ENCODE measurements at places on chromosomes 4 and X.

DNA sequence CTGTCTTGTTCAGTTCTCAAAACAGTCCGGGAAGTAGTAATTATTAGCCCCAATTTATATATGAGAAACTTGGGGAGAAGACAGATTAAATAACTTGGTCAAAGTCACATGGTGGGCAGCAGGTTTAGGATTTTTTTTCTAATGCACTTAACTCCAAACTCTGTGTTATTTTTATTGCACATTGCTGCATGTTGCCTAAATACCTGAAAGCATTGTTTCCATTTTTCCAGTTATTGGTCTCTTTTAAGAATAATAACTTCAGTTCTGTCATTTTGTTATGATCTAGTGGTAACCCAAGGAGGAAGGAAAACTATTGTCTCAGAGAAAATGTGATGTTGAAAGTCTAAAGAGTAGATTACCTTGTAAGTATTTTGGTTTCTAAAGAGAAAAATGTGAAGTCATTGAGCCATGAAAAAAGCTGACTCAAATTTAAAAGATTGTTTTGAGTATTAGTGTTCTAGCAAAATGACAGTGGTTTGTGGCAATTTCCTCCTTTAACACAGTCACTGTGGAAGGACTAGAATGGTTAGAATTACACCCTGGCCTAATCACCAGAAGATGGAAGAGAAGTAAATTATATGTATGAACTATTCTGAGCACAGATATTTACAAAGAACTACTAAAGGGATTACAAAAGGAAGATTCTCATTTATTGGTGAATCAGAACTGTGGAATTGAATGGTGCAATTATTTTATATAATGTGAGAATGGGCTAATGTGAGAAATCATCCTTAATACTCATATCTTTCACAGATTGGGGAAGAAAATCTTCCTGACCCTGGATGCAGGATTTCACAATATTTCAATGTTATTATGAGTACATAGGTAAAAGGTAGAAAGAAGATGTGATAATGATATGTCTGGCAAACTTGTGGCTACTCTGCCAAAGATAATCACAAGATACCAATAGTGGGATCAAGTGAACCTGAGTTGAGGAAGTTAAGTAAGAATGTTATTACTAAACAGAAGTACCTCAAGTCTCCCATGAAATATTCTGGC lies 21.7 kb upstream of the CXCL8 start:
- DNase-seq, result no peak

DNA sequence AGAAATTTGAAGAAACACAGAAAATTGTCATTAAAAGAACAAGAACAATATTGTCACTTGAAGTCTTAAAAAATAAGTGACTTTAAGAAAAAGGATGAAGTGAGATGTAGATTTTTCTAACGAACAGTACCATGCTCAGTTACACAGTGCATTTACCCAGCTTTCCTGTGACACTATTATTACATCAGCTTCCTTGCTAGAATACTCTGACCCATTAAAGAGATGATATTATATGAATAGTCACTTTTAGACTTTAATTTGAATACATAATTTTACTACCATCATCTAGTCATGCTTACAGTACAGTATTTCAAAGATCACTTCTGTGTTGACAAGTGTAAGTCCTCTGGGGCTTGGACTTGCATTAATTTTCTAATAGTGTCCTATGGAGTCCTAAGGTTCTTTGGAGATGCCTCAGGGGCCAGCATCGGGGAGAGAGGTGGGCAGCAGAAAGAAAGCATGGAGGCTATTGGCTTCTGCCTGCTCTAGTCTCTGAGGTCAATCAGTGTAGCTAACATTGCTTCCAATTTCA lies 10.7 kb downstream of the COL25A1 start:
- DNase-seq, result no peak

DNA sequence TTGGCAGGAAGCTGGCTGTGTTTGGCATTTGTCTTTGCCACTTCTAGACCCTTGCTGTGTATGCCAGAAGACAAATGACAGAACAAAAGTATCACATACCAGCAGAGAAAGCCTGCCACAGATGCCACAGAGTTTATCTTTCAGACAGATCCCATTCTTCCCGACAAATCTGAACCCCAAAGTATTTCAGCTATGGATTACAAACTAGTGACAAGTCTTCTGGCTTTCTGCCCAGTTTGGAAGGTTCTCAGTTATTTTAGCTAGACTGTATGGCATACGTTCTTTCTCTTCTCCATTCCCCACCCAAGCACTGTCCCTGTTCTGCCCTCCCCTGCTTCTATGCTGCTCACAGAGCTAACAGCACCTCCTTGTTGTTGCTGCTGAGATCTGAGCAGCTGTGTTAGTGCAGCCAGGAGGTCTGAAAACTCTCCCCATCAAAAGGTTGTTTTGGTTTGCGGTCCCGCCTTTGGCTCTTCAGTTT lies 236.7 kb downstream of the FRAS1 start:
- no peak for DNase-seq

GRCh38 chr4:57077550-57078343 lies 32.4 kb downstream of the IGFBP7 start:
- no peak for DNase-seq

GRCh38 chrX:138711399-138712347 lies at the start of gene FGF13:
FGF13 (minus strand) TSS chrX:138711717; CDS start chrX:138711003, 714 bp downstream.
- DNase-seq, result peak; percentile 12

- no peak for DNase-seq
Observed at GRCh38 chrX:147958291-147958690, 22.8 kb upstream of the FMR1NB start.

GRCh38 chr4:181949704-181950312 lies 293.4 kb upstream of the TENM3 start:
- no peak for DNase-seq

GRCh38 chr4:99821918-99822503 lies 5.4 kb downstream of the DAPP1 start:
- DNase-seq, result no peak

DNA sequence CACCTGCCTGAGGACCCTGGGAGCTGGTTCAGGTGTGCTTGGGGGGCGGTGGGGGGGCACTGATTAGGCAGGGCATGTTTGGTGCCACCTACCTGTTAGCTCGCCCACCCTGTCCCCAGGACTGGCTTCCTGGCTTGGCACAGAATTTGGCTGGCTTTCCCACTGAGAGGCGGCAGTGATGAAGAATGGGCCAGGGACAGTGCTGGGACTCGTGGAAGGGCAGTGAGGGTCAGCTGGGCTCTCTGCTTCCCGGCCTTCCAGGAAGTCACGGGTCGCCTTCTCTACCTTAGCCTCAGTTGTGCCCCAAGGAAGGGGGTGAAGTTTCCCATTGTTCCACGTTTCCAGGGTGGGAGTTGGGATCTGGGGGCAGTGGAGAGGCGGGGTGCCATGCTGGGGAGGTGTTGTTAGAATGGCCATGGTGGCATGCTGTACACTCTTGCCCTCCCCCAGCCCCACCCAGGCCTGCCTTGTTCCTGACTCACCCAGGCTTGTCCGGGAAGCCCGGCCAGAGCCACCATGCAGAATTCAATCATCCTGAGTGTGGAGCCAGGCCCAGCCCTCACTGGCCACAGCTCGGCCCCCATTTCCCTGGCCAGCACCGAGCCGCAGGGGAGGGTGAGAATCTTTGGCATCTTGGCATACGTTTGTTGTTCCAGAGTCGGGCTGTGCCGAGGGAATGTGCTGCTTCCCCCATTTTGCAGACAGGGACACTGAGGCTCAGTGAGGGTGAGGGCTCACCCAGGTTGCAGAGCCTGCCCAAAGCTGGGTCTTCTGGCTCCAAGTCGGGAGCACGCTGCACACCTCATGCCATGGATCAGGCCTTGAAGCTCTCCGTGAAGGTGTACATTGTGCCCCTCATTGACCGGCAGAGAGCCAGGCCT lies 21.9 kb upstream of the GPR78 start:
- no peak for DNase-seq

DNA sequence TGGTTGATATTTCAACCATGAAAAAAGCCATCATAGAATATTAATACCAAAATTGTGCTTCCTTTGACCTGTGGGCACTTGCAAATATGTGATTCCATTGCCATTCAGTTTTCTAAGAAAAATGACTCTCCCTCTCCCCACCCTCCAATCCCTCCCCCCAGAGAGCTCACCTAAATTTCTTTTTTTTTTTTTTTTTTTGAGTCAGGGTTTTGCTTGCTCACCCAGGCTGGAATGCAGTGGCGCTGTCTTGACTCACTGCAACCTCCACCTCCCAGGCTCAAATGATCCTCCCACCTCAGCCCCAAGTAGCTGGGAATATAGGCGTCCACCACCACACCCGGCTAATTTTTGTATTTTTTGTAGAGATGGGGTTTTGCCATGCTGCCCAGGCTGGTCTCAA lies 47.0 kb downstream of the SNX25 start:
- no peak for DNase-seq

DNA sequence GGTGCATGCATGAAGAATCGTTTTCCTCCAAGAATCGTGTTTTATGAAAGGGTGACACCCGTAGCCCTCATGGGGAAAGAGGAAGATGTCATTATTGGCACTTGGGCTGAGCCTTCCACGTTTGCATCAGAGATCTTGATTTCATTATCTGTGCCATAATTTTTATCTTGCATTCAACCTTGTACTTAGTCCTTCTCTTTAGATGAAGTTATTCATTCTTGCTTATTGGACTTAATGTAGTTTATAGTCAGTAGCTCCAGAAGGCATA lies 66.8 kb downstream of the GAB1 start:
- no peak for DNase-seq

- DNase-seq, result peak; percentile 38
Observed at GRCh38 chrX:10017872-10018271, 50.7 kb downstream of the CLDN34 start.

DNA sequence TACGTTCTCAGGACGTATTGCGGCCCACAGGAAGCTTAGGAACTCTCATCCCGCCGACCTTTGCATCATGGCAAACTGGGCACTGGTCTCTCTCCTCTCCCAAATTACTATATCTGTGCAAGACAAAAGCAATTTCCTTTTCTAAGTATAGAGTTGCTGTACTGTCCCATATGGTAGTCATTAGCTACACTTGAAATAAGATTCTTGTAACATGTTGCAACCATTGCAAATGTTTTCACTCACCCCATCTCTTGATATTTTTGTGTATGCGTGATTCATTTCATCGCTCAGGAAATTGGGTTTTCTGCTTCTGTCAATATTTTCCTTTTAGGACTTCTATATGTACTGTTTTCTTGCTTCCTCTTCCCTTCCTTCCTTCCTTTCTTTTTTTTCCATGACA lies 15.7 kb downstream of the ARMCX6 start:
- DNase-seq, result no peak

- DNase-seq, result no peak
Observed at GRCh38 chr4:53608242-53608641, 17.0 kb upstream of the LNX1 start.

GRCh38 chr4:73152893-73153292 lies 83.4 kb upstream of the COX18 start:
- no peak for DNase-seq

DNA sequence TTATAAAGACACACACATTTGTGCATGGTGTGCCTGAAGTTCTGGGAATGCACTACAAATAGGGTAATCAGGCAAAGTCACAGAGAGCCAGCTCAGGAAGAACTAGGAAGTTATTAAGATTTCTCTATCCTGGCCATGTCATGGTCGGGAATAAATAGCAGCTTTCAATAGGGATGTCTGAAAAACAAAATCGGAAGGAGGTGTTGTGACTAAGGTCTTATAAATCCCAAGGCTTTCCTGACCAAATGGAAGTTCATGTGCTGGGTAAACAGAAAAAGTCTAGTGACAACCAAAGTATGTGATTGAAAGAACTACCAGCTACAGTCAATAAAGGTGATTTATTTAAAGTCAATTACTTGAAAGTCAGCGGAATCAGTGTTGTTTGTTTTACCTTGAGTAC lies 262.5 kb upstream of the HS3ST1 start:
- no peak for DNase-seq

- no peak for DNase-seq
Observed at GRCh38 chr4:76546327-76546726, 111.3 kb downstream of the SHROOM3 start.

DNA sequence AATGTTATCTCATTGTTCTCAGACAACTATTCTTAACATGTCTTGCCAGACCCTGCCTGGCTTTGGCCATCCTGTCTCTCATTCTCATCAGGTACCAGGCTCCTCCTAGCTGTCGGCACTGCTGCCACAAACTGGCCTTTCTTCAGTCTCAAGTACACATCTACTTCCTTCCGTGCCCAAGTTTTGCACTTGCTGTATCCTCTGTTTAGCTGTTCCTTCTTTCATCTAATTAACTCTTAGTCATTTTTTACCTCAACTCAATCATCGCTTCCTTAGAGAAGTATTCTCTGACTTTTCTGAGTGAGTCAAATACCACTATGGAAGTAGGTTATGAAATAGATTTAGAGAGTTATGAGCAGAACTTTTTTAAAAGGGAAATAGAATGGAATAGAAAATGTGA lies 19.7 kb downstream of the CXCL3 start:
- no peak for DNase-seq

DNA sequence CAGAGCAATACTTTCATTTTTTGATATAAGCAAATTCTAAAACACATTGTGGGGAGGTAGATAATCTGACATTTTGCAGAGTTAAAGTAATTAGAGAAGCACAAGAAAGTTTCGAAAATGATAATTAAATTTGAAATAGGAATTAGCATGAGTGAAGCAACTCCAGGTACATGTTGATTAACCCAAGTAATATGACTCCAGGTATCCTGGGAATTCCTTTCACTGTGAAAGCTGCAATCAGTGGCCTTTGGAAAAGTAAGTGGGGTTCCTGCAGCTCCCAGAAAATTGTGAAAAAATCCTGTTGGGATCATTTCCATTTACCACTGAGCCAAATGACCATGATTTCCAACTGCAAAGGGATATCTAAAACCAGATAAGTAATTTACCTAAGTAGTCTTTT lies 26.0 kb upstream of the CXCL2 start:
- no peak for DNase-seq

DNA sequence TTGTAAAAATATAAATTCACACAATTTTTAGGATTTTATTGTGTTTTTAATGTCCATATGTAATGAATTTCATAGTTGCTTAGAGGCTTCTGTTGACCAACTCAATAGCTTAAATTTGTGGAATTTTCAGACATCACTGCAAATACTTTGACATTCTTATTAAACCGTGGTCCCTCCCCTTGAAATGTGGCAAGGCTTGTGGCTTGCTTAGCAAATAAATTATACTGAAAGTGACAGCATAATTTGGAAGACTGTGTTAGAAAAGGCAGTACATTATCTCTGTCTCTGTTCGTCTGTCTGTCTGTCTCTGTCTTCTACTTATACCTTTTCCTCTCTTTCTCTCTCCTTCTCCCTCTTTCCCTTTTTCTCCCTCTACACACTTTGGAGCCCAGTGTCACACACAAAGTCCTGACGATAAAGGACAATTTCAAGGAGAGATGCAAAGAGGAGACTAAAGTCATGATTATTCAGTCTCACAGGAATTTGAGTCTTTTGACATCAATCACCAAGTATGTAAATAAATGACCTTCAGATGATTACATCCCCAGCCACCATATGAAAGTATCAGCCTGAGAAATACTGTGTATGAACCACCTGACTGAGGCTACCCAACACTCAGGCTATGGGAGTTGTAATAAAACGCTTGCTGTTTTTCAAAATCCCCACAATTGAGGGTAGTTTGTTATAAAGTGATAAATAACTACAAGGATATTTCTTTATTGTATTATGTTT lies 21.0 kb upstream of the UGT2B7 start:
- no peak for DNase-seq

GRCh38 chrX:6021316-6022091 lies 207.2 kb downstream of the NLGN4X start:
- peak; percentile 37 for DNase-seq

All from NCI-H1105 treated with DMSO at 0.1 percent for 48 hours (cell line).